ENCODE measurements at places on chromosomes 5 and 9.

DNA sequence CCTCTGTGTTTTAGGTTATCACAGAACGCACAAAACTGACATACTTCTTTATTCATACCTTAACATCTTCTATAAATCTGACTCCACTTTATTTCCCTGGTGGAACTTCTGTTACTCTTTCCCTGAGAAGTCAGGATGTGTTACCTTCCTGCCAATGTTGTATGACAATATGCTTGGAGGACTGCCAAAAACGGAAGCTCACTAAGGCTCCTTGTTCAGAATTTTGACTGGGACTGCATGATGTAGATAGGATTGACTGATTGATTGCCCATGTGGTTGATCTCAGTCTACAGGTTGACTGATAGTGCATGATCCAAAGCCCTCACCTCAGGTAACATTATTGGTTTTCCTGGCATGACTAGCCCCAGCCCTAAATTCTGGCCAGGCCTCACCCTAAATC lies 319.4 kb downstream of the TLR4 start:
- no peak for DNase-seq

DNA sequence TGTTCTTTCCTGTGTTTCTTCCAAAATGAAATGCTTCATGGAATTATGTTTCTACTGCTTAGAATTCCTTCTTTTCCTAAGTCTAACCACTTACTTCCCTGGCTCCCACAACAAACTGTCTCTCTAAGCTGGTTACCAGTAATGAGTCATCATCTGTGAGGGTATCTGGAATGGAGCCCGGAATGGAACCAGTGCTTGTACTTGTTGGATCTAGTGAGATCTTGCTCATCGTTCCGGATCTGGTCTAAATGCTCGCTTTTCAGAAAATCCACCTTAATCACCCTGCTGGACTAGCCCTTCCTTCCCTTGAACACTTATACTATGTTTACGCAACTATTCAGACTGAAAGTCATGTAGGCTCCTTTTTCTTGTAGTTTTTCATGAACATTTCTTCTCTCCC lies 184.8 kb downstream of the PBX3 start:
- peak; percentile 93 for DNase-seq

- DNase-seq: no peak
Measured at GRCh38 chr9:109627042-109627441, 128.9 kb upstream of the PTPN3 start.

- no peak for DNase-seq
Measured at GRCh38 chr9:107316795-107317661, 33.9 kb downstream of the RAD23B start.

DNA sequence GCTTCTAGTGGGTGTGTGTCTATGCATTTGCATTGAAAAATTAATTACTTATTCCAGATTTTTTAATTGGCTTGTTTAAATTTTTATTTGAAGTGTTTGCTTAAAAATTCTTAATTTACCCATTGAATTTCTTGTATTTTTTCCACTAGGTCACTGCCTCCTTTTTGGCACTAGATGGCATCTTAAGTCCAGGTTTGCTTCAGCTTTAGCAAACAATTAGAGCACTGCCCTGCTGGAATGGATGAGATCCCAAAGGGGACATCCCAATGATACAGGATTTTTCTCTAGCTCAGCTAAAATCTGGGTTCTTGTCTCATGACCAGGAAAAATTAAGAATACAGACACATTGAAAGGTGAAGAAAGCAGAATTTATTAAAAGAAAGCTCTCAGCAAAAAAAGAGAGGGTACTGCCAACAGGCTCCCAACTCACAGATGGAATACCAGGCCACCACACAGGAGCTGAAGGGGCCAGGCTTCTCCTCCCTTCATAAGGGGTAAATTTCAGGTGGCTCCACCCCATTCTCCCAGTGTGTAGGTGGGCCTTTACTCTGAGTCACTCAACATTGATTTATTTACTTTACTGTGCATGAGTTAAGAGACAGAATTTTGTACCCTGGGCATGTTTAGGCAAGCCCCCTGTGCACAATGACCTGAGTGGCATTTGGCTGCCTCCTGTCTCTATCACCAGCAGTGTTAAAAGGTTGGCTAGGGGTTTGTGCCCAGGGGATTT lies 532.4 kb downstream of the ANXA1 start:
- DNase-seq: peak; percentile 67

- DNase-seq: no peak
Measured at GRCh38 chr5:36070687-36071571, 4.2 kb upstream of the UGT3A2 start.

- DNase-seq: peak; percentile 77
Measured at GRCh38 chr5:55438998-55439397, 95.8 kb downstream of the PLPP1 start.

GRCh38 chr9:72149231-72149975 lies at the start of gene GDA:
TSS of gene GDA (plus strand) at chr9:72149440. CDS start at chr9:72149560, 120 bp downstream.
- DNase-seq: no peak

DNA sequence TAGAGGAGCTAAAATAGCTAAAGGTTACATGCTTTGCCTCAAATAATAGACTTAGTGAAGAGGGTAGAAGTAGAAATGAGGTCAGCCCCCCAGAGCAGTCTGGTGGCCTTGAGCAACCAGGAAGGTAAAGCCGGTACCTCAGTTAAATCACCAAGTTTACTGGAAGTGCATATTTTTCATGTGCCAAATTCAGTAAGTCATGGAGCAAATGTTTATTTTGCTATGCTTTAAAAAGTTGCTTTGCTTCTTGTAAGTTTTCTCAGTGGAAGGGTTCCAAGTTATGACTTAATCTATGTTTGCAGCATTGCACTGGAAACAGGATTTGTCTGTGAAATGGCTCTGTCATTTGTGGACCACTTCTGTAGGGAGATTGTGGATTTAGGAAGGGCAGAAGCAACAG lies 256.7 kb downstream of the ARRDC3 start:
- peak; percentile 86 for DNase-seq

- no peak for DNase-seq
Measured at GRCh38 chr9:133162861-133163503, 732 bp downstream of the GBGT1 start.

GRCh38 chr5:34790069-34790468 lies 48.9 kb upstream of the TTC23L start:
- DNase-seq: no peak
